ENCODE measurements at places on chromosomes 1 and 21.
A peak's percentile ranks its signal among the peaks of the same experiment; 100 is the strongest.

GRCh38 chr1:222394224-222394623 is 153.7 kb downstream of the HHIPL2 start:
- no peak for DNase-seq

- no peak for DNase-seq
These were observed 24.1 kb upstream of the EGLN1 start for GRCh38 chr1:231446138-231446537.

GRCh38 chr1:75796376-75797272 is at the start of gene MSH4:
Gene MSH4 (plus strand): TSS chr1:75796882. CDS start chr1:75796986, 104 bp downstream.
- DNase-seq, result peak; percentile 16

DNA sequence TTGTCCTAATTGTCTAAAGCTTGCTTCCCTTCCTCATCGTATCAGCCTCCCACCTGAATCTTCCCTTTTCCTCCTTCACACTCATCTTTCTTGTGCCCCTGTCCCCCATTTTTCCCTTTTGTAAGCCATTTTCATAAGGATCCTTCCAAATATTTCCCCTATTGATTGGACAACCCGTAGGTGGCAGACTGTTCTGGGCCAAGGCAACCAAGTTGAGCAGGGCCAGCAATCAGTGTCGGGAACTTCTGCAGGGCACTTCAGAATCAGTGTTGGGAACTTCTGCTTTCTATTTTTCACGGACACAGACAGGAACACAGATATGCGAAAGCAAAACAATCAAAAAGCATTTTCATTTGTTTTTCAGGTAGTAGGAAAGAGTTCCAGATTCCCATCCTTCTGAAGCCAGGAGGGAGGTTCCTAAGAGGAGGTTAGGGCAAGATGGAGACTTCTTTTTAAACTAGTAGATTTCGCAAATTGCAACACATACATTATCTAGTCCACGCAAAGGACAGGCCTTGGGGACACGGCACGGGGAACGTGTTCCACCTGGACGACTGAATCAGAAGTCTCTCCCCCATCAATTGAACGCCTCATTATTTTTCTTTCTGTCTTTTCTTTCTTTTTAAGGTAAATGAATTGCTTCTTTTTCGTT is 691 bp upstream of the MPZL1 start:
- no peak for DNase-seq

GRCh38 chr21:37866027-37866426 is 50.2 kb downstream of the KCNJ6 start:
- no peak for DNase-seq

DNA sequence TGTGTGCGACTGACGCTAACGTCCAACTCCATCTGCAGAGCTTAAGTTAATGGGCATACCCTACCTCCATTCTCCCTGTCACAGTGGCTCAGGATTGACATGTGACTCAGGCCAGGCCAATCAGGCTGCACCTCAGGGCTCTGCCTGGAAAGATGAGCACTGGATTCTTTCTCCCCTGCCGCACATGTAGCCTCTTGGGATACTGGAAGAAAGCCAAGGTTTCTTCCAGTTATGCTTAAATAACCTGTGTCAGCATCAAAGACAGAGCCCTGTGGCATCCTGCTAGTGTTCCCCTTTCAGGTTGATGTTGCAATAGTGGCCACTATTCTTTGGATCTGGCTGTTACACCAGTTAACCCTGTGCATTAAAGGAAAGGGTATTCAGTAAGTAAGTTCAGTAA is 55.0 kb upstream of the SYT6 start:
- DNase-seq, result no peak

DNA sequence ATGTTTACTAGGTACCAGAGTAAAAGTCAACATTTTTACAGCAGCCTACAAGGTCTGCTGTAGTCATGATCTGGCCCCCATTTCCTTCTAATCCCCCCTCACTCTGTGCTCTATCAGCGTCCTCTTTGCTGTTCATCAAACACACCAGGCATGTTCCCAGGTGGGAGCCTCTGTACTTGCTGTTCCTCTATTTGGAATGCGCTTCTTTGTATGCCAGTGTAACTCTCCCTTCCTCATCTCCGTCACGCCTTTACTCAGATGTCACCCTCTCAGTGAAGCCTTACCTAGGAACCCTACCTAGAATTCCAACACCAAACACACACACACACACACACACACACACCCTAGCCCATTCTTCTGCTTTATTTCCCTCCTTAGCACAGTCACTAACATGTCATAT is 21.0 kb downstream of the TP53BP2 start:
- no peak for DNase-seq

DNA sequence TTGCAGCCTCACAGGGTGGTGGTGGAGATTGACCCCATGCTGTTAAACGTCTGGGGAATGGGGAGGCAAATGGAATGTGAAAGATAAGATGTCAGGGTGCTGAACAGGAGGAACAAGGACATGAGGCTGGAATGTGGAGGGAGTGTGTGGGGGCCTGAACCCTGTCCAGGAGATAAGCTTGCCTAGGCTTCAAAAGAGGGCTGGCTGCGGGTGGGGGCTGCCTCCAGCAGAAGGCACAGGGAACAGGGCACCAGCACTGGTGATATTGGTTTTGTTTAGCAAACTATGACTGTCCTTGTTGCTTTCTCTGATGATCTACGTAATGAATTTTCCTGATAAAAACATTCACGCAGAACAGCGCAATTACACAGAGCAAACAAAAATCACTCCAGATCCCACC is 52.4 kb upstream of the LRP8 start:
- no peak for DNase-seq

DNA sequence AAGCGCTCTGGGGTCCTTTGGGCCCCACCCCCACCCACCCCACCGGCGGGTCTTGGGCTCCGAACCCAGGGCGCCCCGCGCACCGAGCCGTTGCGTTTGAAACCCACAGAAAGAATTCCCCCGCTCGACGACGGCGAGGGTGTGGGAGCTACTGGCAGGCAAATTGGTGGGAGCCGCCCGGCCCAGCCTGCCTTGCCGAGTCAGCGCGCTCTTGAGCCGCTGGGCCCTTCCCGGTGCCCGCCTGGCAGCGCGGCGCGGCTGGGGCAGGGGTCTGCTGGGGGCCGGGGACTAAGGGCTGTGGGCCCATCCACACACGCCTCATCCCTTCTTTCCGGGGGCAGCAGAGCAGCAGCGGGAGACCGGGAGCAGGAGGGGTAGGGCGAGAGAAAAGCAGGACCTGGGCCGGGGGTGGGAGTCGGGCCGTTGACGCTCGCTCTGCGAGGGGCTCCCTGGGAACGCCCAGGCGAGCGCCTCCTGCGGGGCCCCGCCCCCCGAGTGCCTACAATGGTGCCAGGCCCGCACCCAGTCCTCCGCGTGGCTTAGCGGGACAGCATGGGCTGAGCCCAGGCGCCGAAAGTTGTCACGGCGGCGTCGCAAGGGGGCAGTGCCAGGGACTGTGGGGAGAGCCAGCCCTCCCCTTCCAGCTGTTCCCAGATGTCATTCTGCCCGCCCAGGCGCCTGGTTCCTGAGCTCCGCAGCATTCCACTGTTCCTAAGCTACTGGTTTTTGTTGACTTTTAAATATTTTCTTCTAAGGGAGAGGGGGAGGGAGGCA is at the start of gene C1orf94:
TSS of gene C1orf94 (plus strand) at position 78 of the 774 bp plus-strand sequence. CDS start 883 bp downstream, outside the sequence.
- DNase-seq, result no peak

- no peak for DNase-seq
These were observed 26.6 kb downstream of the DHRS3 start for GRCh38 chr1:12591267-12591938.

DNA sequence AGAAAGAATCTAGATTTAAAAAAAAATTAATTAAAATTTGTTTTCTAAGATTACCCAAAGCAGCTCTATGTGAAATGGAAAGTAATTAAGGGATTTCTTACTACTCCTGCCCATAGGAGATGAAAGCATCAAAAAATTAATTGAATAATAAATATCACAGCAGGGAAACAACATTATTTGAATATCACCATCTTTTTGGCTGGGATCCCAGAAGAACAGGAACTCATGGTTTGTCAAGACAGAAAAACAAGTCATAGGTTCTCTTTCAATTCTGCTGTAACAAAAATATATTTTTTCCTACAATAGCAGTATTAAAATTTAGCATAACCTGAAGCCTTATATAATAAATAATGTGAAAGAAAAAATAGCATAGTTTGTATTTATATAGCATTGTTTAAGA is 1713.4 kb downstream of the NCAM2 start:
- DNase-seq, result no peak

GRCh38 chr21:36753556-36753955 is 54.6 kb downstream of the SIM2 start:
- no peak for DNase-seq

GRCh38 chr1:1626207-1627141 is 5.5 kb upstream of the MMP23B start:
- no peak for DNase-seq

Data from GM13976 (cell line).